Activated CD4-positive, CD25-positive, alpha-beta regulatory T cell (primary cell): ENCODE measurements at places on chromosomes 1 and 21.

GRCh38 chr1:55150880-55151588 is 64.1 kb downstream of the USP24 start:
- DNase-seq: no peak

- DNase-seq: no peak
Observed at GRCh38 chr21:38965910-38966504, 160.3 kb downstream of the ETS2 start.

GRCh38 chr1:3609016-3609768 is 2.1 kb downstream of the MEGF6 start:
- no peak for DNase-seq

GRCh38 chr1:169338617-169339016 is 29.0 kb downstream of the NME7 start:
- DNase-seq: no peak

GRCh38 chr21:41786509-41786987 is 19.7 kb upstream of the RIPK4 start:
- no peak for DNase-seq

DNA sequence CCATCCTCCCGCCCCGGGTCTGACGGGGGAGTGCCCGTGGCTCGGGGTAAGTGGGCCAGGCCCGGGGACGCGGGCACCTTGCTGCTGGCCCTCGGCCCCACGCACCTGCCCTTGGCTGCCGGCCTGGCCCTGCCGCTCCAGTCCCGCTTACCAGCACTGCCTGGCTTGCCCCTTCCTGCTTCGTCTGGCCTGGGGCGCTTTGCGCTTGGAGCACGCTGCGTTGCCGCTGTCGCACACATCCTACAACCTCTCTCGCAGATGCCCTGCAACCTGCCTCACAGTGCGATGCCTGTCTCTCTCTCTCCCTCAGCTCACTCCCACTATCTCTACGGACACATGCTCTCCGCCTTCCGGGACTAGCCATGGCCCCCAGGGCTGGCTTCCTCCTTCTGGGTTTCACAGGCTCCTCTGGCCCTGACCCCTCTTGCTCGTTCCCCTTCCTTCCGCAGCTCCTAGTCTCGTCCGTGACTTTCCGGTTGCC is 9.7 kb downstream of the MYOG start:
- DNase-seq: no peak
